HT1080 (cell line): ENCODE measurements at places on chromosomes 6 and 20. TPM values are rescaled to one million over a fixed set of nuclear protein-coding genes. Genes with fewer than 3 reads are reported as not detected.

GRCh38 chr6:122722746-122723145 lies 56.8 kb upstream of the FABP7 start:
- peak; percentile 70 for DNase-seq

DNA sequence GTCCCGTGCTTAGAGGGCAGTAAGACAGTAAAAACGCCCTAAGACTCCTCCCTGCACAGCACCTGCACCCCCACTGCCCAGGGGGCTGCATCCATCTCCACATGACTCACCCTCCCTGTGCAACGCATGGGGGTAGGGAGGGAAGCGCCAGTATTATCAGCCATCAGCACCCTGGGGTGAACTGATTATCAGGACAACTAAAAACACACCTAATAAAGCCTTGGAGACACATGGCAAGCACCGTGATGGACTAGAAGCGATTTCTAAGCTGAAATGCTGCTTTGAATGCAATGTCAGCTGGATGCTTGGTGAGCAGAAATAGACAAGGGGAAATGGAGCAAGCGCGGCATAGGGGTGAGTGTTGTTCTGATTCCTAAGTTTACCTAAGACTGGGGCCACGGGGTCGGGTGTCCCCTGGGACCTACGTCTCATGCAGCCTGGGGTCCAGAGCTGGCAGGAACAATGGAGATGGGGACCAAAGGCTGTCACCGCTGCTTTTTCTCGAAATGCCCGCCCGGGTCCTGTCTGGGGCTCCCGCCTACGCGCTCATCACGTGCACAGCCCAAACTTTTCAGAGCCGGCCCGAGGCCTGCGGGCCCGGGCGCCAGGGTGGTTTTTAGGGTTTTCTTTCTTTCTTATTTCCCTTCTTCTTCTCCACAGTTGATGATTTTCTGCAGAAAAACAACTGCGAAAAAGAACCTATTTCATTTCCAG lies 702 bp upstream of the TNFAIP3 start:
- DNase-seq, result peak; percentile 54

Gene CYP24A1
- 0.03 TPM in 1 of 2 replicates, not detected in the other for total RNA-seq

Gene WFDC5
- total RNA-seq, result not detected in 2 replicates

Gene MYH7B
- 0.33 TPM in 1 of 2 replicates, not detected in the other for total RNA-seq
